Fibroblast of skin of back (primary cell): ENCODE measurements at places on chromosomes 7 and 10.

DNA sequence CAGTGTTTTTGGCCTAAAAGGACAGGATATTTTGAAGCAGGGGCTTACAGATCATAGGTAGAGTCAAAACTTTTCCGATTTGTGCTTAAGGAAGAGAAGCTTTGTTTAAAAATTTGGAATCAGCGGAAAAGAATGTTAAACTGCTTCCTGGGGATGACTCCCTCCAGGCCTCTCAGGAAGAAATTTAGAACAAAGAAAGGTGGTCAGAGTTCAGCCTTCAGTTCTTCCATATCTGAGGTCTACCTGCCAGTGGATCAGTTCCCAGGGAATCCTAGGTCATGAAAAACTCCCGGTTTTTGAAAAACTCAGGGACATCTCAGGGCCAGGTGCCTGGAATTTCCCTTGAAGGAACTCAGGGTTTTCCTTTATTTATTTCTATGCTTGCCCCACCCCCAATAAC lies 100.3 kb downstream of the MCU start:
- no peak for DNase-seq

DNA sequence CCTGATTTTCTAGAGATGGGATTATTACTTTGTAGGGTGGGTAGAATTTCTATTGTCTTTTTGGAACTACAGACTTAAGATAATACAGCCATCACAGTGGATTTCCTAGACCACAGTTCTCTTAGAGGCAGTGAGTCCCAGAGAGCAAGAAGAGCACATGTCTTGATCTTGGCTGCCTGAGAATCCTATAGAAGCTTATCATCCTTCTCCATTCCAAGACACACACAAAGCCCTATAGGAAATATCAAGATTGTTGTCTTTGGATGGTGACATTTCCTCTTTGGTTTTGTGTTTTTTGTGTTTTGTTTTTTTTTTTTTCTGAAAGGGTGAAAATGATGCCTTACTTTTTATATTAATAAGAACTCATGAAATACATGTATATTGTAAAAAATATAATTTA lies 143.1 kb downstream of the AHR start:
- peak; percentile 73 for DNase-seq

DNA sequence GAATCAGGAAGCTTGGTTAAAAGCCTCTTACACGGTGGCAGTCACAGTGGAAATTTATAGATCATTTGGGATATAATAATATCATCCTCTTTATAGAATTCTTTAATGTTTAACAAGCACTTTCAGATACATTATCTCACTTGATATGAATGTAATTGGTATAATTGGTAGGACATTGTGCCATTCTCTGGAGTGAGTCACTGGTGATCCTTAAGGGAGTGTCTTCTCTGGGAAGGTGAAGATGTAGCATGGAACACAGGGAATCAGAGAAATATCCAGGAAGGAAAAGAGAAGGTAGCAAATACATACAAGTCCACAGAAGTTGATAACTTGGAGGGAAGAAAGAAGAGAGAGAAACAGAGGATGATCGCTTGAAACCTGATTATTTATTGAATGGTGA lies 9.8 kb downstream of the PTPRZ1 start:
- no peak for DNase-seq

DNA sequence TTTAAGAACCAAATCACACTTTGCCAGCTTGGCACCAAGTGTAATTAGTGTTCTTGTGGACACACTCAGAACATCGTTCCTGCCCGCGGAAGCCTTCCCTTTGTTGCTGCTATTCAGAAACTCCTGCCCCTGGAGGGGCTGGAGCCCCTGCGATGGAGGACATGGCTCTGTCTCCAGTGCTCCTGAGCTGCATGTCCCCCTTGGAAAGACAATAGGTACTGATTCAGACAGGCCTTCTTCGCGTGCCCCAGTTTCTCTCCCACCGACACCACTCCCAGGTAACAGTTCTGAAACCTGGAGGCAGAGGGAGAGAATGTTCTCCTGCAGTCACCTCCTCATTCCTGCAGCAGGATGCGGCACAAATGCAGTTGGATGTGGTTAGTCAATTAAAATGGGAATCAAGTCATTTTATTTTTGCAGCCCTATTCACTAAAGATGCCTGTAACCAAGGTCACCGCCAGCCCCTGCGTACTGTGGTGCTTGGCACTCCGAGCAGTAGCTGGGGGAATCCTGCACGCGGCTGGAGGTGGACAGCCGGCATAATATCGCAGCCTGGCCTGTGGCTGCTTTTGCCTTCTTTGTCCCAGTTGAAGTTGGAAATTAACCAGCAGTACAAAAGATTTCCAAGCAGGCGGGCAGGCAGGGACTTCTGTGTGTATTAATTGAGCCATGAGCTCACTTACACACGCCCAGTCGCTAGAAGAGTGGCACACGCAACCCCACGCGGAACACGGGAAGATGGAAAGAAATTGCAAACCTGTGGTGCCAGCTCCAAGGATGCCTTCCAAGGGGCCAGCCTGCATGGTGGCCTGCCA lies 205.7 kb downstream of the EBF3 start:
- DNase-seq = no peak

DNA sequence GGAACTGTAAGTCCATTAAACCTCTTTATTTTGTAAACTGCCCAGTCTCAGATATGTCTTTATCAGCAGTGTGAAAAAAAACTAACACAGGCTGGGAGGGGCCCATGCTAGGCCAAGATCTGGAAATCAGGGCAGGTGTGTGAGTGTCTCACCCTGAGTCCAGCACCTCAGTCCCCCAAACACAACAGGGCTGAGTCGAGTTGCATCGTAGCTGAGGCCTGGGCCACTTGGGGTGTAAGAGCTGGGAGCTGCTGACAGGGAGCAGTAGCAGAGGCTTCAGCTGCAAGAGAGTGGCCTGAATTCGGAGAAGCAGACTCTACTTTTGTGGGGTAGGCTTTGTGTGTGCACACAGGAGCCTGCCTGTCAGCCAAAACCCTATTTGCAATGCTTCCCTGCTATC lies 553.1 kb downstream of the PTPRN2 start:
- no peak for DNase-seq

GRCh38 chr7:152608656-152609055 lies 67.3 kb downstream of the XRCC2 start:
- no peak for DNase-seq

GRCh38 chr10:89379103-89379502 lies 1.2 kb downstream of the IFIT1B start:
- no peak for DNase-seq

DNA sequence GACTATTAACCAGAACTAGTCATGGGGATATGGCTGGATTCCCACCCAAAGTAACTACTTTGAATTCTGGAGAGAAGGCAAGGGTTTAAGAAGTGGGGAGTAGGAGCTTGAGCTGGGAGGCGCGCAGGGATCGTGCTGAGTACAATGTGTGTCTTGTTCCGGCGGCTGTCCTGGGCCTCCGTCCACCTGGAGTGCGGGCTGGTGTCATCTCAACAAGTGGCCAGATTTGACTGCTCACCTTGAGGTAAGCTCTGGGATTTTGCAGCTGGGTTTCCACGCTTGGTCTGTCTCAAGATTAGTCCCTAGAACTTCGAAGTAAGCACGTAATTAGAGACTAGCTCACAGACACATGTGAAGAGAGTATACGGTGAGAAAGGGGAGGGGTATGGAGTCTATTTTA lies 49.4 kb downstream of the GLRX3 start:
- DNase-seq = no peak

DNA sequence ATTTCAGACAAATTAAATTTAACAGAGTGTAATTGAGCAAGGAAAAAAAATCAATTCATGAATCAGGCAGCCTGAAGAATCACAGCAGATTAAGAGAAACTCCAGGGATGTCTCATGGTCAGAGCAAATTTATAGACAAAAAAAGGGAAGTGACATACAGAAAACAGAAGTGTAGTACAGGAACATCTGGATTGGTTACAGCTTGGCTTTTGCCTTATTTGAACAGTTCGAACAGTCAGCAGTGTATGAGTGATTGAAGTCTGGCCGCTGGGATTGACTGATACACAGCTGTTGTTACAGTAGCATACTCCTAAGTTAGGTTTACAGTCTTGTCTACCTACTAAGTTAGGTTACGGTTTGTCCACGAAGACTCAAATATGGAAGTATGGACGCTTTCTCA lies 255.3 kb downstream of the HPSE2 start:
- DNase-seq = no peak

- DNase-seq = no peak
These were observed 1.3 kb downstream of the CHST12 start for GRCh38 chr7:2404714-2405119.

- no peak for DNase-seq
These were observed 102.7 kb upstream of the MKLN1 start for GRCh38 chr7:131224996-131225395.

- DNase-seq = peak; percentile 80
These were observed 14.9 kb upstream of the CCDC3 start for GRCh38 chr10:13016426-13016825.

DNA sequence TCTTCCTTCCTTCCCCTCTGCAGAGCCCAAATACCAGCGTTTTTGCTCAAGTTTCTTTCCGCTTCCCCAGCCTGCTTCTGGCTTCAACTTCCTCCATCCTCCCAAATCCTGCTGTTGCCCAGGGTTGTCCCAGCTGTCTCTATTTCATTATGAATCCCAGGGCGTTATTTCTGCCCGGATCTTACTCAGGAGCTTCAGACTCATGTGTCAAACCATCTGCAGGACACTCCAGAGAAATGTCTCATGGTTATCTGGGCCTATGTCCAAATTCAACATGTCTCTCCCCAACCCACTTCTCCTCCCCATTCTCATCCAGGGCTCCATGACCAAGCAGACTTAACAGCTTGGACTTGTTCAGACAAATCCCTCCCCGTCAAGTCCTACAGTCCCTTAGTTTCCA lies 15.6 kb downstream of the ARHGAP22 start:
- peak; percentile 95 for DNase-seq

GRCh38 chr10:127739908-127740307 lies 2.9 kb downstream of the FOXI2 start:
- DNase-seq = no peak

DNA sequence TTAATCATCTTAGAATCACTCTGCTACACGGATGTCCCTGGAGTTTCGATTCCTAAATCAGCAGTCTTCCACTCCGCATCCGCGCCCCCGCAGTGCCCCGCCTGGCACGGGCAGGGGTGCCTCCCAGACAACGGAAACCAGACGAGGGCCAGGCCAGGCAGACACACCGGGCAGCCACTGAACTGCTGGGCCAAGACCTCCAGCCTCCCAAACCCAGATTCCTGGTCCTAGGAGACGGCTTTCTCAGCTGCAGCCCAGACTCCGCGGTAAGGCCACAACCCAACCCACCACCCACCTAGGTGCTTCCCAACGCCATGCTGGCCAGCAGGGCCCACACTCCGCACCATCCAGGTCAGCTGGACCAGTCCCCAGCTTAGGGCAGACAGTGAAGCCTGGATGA lies 33.2 kb downstream of the MAD1L1 start:
- DNase-seq = no peak

DNA sequence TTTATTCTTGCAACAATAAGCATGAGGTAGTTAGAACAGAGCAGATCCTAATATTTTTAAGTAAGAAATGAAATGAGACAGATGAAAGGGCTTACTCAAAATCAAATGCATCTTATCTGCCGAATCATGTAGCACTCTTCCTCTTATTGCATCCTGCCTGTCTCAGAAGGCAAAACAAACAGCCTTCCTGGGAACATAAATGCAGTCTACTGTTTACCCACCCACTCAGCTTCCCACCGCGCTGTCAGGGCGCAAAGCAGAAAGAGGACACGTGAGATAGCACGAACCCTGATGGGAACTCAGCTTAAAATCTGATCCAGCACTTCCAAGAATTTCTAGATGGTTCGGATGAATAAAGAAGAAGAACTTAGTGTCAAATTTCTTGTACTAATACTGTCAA lies 114.4 kb upstream of the CDK1 start:
- no peak for DNase-seq

DNA sequence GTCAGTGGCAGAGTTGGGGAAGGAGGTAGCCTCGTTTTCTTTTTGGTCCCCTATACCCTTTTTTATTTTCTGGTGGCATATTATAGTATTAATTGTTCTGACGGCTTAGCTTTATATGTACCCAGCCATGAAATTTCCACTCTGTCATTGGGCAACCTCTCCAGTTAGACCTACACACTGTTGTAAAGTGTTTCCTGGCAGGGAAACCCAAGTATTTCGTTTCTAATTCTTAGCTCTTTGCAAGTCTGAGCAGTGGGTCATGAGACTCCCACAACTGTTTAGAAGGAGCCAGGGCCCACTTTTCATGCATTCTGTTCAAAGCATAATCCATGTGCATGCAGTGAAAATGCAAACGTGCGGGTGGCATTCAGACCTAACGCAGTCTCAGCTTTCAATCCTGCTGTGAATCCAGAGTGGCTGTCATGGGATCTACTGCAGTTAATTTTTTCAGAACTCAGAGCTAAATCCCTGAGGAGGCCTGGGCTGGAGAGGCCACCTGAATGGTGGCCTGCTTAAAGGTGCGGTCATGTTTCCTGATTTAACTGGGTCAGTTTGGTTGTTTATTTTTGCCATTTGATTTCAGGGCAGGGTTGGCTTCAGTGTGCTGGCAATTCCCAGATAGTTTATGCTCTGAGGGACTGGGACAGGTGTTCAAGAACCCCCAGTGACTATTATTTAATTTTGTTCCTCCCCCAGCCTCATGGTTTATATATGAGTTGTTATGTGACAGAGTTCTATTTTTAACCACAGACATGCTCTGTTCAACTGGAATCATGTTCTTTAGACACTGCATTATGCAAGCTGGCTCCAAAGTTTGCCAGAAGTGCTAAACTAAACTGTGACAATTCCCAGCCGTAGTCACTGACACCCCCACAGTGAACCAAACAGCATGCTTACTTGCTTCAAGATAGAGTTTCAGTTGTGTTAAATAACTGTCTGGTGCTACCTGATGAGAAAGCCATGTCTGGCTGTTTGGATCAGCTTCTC lies 27.4 kb upstream of the SYPL1 start:
- peak; percentile 20 for DNase-seq

GRCh38 chr7:90738249-90738648 lies 142.1 kb downstream of the CDK14 start:
- no peak for DNase-seq

DNA sequence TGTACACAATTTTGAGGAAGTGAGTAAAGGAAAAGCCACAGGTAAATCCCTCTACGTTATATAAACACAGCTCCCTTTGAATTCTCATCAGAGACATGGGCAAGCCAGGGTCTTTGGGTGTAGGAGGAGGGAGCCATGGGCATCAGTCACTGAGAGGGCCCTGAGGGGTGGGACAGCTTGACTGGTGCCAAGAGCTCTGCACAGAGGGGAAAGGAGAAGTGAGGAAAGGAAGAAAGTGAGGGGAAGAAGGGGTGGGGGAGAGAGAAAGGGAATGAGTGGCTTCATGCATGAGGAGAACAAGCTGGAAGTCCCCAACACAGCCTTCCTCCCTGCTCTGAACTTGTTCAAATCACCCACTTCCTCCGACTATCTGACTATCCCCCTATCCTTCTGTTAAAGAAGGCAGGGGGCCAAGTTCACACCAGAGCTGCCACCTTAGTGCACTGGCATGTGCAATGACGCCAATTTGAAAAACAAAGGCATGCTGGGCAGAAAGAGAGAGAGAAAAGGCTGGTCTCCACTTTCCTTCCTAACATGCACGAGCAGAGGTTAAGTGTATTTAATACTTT lies 16.4 kb upstream of the RNF148 start:
- DNase-seq = no peak

DNA sequence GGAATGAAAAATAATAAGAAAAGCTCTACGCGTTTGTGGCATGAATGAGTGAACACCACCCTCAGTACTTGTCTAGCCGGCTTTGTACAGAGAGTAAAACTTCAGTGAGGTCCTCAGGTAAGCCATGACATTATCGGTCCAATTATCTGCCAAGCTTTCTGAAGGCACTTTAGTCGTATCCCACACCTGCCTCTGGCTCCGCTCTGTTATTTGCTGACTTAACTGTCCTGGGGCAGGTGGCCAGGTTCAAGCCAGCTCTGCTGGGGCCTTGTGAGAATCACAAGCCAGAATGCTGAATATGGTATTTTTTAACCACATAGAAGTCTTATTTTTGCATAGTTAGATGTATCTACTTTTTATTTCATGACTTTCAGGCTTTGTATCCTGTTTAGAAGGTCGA lies 66.0 kb upstream of the FHIP2A start:
- DNase-seq = no peak
